ENCODE measurements at places on chromosomes 1 and 21.
A peak's percentile ranks its signal among the peaks of the same experiment; 100 is the strongest.

DNA sequence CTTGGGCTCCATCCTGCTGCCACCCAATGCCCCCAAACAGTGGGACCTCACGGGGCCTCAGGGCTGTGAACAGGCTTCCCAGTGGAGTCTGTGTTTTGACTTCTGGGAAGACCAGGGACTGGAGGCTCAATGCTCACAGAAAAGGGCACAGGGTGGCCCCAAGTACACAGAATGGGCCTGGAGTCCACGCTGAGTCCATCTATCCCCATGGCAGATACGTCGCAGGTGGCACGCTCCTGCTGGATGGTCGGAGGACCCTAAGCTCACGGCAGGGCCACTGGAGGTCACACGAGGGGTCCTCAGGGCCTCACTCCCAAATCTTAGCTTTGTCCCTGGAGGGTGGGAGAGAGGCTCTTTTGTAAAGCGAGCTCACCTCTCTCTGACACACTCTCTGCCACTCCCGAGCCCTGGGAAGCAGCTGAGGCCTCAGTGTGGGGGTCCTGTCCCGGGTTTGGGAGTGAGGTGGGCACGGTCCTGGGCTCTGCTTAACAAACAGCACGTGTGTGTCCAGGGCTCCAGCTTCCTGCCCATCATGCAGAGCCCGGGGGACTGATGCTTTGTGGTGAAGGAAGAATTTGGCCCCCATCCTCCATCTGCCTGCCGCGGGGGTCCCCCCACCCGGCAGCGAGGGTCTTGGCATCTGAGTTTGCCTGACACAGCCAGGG lies 27.2 kb upstream of the TTC34 start:
- no peak for DNase-seq

GRCh38 chr21:34191876-34192275 lies 118.5 kb downstream of the MRPS6 start:
- no peak for DNase-seq

- no peak for DNase-seq
Observed at GRCh38 chr1:183693521-183693920, 40.4 kb upstream of the APOBEC4 start.

DNA sequence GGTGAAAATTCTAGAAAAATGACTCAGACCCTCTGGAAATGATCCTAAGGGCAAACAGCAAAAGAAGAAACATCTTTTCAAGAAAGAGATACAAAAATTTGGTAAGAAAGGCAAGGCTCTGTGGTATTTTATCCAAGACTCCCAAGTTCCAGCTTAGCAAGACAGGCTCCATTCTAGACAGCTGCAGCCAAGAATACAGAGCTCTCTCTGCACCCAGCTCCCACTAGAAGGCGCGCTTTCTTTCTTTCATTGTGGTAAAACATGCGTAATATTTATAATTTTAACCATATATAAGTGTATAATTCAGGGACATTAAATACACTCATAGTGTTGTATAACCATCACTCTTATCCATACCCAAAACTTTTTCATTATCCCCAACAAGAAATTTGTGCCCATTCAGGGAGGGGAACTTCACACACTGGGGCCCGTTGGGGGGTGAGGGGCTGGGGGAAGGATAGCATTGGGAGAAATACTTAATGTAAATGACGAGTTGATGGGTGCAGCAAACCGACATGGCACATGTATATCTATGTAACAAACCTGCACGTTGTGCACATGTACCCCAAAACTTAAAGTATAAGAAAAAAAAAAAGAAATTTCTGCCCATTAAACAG lies 2.2 kb upstream of the HFM1 start:
- DNase-seq: no peak

GRCh38 chr1:116826818-116827606 lies 72.8 kb downstream of the CD2 start:
- peak; percentile 27 for DNase-seq

GRCh38 chr1:37410105-37410504 lies 64.3 kb upstream of the ZC3H12A start:
- DNase-seq: no peak

DNA sequence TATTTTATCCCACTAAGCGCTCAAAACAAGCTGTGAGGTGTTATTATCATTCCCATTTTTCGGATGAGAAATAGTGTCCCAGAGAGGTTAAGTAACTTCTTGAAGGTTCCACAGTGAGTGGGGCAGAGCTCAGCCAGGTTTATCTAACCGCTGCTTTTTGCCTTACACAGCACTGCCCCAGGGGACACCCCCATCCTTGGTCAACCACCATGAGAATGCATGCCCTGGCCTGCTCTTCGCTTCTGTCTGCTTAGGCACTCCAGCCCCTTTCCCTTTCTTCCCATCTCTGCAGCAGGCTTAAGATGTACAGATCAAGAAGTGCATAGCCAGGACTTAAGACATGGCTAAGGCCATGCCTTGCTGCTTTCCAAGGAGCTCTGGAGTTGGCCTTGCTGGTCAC lies 159.0 kb upstream of the CD34 start:
- DNase-seq: no peak

DNA sequence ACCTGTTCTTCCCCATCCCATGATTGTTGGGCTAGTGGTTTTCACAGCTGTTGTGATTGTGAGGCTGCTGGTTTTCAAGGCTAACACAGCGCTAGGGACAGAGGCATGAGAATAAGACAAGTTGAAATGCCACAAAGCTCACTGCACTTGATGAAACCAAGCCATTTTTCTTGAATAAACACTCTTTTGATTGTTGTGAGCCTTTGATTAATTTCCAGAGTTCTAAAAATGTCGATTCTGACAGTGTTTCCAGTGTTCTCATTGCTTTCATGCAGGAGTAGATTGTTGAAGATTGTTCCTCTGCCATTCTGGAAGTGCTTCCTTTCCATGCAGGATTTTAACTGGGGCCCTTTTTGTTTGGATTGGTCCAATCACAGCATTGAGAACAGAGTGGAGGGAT lies 134.9 kb upstream of the GRIK3 start:
- no peak for DNase-seq

DNA sequence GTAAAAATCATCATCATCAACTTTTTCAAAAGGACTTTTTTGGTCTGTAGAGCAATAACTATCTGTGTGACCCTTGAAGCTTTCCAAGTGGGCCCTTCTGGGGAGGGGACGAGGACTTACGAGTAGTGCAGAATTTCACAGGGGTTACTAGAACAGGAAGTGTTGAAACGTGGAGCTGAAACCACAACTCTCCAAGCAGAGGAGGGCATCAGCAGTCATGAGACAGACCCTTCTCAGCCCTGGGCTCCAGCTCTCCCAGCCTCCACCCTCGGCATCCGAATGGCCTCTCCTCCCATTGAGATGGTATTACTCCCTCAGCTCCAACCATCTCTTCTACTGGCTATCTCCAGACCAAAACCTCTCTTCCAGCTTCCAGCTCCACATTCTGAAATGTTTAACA lies 3.6 kb downstream of the FAM89A start:
- no peak for DNase-seq

GRCh38 chr1:70737125-70737524 lies 310.5 kb downstream of the PTGER3 start:
- DNase-seq: no peak

DNA sequence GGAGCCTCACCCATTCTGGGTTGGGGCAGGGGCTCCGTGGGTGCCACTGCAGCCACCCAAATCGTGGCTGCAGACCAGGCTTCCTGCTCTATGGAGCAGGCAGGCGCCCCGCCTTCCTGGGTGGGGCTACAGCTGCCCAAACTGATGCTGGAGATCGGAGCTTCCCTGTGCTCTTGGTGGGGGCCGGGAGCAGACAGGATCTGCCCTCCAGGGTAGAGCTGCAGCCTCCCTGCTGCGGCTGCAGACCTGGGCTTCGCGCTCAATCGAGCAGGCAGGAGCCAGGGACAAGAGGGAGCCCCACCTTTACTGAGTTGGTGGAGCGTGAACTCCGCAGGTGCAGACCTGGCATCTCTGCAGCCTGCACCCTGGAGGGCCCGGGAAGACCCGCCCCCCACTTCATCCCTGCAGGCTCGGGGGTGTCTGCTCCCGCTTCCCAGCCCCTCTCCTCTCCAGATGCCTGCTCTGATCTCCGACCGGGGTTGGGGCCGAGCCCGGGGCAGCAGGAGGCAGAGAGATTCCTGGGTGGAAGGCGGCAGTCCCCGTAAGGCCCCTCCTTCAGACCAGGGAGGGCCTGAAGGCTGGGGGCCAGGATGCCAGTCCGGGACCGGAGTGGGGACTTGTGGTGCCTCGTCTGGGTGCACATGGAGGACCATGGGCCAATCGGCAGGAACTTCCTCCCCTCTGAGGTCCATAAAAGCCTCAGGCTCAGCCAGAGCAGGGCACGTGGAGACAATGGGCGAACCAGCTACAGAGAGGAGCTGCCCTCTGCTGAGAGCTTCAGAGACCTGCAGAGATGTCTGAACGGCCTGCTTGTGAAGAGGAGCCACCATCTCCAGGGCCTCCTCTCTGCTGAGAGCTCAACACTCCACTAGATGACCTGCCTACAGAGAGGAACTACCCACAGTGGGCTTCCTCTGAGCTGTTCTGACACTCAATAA lies 359.3 kb downstream of the SMYD3 start:
- DNase-seq: no peak

- DNase-seq: no peak
Observed at GRCh38 chr1:55781944-55782482, 566.8 kb upstream of the USP24 start.

DNA sequence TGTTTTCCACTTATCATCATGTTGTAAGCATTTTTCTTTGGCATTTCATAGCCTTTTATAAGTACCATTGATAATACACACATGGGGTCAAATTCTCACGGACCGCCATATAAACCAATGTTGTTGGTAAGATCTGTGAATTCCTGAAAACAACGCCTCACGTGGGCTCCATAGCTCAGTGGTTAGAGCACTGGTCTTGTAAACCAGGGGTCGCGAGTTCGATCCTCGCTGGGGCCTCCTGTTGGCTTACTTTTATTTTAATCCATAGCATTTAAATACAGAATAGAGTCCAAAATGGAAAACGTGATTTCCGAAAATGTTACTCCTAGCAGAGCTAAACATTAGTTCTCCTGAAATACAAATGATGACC lies 83.1 kb downstream of the HHIPL2 start:
- DNase-seq: peak; percentile 81

DNA sequence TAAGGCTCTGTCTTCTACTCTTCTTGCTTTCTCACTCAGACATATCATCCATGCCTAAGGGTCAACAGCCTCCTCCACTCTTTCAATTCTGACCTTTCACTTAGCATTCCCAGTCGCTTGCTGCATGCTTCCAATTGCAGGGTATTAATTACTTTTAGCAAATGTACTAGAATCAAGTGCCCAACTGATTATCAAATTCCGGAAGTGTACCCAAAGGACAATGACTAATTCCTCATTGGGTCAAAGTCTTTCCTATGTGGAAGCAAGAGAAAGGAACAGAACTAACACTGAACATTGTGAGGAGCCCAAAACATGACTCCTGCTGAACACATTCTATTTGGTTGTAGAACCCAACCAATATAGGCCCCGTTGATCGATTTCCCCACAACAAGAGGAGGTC lies 101.8 kb downstream of the APP start:
- no peak for DNase-seq

GRCh38 chr21:36023092-36023480 lies 37.2 kb downstream of the SETD4 start:
- no peak for DNase-seq

DNA sequence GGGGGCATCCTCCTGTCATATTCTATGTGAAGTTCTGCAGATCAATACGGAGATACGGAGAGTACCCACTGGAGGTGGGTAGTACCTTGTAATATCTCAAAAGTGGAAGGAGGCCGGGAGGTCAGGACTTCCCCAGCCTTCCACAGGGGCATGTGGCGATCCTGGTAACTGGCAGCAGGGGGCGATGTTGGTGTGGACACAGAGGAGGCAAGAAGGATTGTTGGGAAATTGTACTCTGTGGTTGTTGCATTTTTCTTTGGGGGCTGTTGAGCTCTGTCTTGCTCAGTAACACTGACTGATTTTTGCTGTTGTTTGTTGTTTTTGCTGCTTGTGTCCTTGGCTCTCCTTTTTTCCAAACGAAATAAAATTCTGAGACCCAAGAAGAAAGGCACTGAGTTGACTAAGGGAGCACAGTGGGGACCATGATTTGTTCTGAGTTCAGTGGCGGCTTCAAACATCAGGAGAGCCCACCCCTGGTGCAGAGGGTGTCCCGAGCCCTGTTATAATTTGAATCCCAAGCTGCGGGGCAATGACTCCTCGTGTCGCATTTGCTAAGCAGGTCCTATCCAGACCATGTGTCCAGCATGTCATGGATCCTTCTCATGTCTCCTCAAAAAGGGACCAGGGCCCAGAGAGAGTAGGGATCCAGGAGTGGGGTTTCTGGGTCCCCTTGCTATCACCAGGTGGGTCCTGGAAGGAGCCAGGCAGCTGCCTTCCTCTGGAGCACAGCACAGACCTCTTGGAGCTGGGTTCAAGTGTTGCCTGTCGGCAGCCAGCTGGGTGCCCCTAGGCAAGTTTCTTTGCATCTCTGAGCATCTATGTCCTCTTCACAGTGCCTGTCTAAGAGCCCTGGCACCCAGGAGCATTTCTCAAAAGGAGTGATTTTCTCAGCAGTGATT lies 22.8 kb downstream of the LHX4 start:
- peak; percentile 47 for DNase-seq

DNA sequence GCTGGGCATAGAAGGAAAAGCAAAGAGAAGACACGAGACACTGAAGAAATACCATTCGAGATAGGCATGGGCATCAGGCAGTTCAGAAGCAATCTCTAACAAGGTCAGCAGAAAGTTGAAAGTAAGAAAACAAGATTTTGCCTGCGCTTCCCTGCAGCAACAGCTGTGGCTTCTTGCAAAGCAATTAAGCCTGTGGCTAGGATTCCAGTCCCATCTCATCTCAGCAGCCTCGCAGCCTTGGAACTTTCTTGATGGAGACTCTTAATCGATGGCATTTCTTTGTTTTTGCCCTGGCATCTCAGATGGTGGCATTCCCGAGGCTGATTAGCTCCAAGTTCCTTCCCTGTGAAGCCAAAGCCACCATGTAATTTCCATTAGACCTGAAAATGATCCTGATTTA lies 64.6 kb upstream of the SPAG17 start:
- DNase-seq: no peak

DNA sequence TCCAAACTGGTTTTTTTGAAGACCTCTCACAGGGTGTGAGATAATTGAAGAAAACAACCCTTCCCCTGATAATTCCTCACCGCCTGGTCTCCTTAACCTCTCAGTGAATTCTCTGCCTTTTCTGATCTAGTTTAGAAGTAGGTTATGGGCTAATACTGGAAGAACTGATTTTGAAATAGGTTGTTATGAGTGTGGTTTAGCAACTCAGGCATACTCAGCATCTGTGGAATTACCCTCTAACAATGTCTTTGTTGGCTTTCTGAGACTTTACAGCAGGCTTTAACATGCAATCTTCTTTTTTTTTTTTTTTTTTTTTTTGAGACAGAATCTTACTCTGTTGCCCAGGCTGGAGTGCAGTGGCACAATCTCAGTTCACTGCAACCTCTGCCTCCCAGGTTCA lies 10.3 kb upstream of the PLD5 start:
- DNase-seq: no peak

DNA sequence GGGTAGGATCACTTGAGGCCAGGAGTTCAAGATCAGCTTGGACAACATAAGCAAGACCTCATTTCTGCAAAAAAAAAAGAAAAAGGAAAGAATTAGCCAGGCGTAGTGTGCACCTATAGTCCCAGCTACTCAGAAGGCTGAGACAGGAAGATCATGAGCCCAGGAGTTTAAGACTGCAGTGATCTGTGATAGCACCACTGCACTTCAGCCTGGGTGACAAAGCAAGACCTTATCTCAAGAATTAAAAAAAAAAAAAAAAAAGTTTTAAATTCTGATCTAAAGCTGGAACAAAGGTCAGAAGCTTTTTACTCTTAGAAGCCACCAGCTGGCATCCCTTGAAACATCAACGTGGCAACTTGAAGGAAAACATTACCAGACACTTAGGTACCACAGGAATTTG lies 45.3 kb downstream of the HENMT1 start:
- no peak for DNase-seq
